ENCODE measurements at places on chromosomes 7 and 10.

- no peak for DNase-seq
These were observed 470.8 kb upstream of the ZMIZ1 start for GRCh38 chr10:78597796-78598555.

DNA sequence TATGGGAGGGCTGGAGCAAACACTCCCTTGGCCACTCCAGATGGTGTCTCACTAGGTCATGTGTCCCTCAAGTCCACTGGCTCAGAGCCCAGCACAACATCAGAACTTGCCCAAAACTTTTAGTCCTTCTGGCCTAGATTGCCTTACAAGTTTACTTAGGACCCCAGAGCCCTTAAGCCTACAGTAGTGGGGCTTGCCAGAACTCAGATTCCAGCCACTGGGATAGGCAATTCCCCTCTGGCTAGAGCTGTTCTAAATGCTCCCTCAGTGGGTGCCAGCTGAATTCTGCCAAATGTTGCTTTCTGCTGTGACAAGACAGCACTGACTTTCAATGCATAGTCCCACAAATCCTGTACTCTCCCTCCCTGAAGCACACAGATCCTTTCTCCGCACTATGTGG is 331.1 kb downstream of the HTR7 start:
- DNase-seq = no peak

- DNase-seq = no peak
These were observed 234.2 kb downstream of the CREB5 start for GRCh38 chr7:28646376-28647075.

- DNase-seq = no peak
These were observed 188.1 kb upstream of the MYO3A start for GRCh38 chr10:25745976-25746375.

DNA sequence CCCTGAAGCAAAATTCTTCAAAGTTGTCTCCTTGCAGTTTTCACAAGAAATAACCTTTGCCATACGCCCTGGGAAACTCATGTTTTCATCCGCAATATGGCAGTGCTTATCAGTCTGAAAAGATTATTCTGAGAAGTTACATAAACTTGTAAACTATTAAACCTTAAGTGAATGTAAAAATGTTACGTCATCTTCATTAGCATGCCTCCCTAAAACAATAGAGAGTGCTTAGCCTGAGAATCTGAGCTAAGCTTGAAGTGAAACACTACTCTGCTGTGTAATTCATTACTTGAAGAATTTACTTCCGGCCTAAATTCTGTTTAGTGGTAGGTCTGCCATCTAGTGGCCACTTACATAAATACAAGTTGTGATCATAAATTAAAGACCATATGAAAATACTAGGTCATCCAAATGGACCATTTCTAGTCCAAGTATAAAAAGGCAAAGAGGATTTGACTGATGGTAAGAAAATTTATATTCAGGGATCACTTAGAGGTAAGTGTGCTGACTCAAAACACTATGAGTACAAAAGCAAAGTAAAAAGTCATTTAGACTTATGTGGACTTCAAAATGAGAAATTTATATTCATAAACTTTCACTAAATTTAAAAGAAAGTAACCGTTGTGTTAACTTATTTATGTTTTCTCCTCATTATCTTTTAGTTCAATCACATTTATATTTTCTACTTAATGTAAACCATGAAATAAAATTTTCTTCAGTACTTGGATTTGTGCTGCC is 745.1 kb upstream of the LRRTM3 start:
- peak; percentile 51 for DNase-seq

DNA sequence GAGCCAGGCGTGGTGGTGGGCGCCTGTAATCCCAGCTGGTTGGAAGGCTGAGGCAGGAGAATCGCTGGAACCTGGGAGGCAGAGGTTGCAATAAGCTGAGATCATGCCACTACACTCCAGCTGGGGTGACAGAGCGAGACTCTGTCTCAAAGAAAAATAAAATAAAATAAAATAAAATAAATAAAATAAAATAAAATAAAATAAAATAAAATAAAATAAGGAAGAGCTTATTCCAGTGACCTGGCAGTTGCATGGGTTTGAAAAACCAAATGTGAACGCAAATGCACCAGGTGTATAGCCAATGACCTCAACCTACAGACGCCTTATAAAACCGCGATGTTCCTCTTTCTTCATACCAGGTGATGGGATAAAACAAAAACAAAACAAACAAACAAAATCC is 995.7 kb downstream of the TYW1 start:
- DNase-seq = no peak

GRCh38 chr7:90594751-90595317 is 1.3 kb upstream of the CDK14 start:
- DNase-seq = peak; percentile 97

- no peak for DNase-seq
These were observed 2.4 kb upstream of the FGFR2 start for GRCh38 chr10:121600611-121601010.

DNA sequence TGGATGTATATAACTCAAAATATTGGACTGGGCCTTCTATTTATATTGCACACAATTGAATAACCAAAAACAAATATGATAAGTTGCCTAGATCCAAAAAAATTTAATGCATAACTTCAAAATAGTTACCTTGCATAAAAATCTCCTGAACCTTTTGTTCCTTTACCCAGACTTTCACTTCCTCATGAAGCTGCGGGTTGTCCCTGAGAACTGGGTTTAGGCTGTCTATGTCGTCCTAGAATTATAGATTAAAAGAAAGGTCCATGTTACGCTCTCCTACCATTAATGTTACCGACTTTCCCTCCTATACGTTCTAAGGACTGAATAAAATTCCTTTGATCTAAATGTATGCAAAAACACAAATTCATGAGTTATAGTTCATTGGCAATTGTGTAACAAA is 86.6 kb downstream of the NRBF2 start:
- DNase-seq = no peak

DNA sequence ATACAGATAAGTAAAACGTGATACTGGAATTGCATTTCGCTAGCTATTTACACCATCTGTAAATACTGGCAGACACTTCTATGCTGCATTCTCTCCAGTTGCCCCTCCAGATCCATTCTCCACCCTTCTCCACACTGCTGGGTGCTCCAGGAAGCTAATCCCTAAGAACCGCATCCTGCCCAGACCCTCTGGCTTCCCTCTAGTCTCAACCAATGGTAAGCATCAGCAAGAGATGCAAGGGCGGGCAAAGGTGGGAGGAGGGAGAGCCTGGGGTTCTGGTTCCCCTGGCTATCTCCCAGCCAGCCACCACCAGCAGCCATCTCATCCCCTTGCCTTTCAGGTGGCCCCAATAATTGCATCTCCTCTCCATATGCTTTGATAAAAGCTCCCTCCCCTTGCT is 84.4 kb downstream of the AMPH start:
- DNase-seq = no peak

GRCh38 chr7:1985936-1986335 is 246.8 kb downstream of the MAD1L1 start:
- DNase-seq = no peak

- DNase-seq = peak; percentile 85
These were observed 42.6 kb upstream of the CC2D2B start for GRCh38 chr10:95864906-95865813.

GRCh38 chr7:121992068-121992467 is 119.1 kb downstream of the PTPRZ1 start:
- no peak for DNase-seq

DNA sequence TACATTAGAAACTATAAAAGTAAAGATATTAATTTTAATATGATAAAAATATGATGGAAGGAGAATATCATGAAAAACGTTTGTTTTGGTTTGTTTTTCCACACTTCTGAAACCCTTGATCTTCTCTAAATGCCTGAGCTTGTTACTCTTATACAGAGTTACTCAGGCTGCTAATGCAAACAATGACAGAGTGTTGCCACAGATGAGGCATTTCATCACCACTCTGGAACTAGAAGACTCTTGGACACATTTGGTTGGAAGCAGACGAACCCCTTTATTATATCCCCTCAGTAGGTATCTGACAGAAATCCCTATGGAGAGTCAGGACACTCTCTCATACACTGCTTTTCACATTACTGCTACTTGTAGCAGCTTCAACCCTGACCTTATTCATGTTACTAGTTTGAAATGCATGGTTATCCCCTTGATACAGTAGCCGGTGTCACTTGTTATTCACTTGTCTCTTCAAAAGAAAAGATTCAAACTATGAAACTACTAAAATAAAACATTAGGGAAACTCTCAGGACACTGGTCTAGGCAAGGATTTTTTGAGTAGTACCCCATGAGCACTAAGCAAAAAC is 66.9 kb downstream of the SEMA3C start:
- peak; percentile 64 for DNase-seq

DNA sequence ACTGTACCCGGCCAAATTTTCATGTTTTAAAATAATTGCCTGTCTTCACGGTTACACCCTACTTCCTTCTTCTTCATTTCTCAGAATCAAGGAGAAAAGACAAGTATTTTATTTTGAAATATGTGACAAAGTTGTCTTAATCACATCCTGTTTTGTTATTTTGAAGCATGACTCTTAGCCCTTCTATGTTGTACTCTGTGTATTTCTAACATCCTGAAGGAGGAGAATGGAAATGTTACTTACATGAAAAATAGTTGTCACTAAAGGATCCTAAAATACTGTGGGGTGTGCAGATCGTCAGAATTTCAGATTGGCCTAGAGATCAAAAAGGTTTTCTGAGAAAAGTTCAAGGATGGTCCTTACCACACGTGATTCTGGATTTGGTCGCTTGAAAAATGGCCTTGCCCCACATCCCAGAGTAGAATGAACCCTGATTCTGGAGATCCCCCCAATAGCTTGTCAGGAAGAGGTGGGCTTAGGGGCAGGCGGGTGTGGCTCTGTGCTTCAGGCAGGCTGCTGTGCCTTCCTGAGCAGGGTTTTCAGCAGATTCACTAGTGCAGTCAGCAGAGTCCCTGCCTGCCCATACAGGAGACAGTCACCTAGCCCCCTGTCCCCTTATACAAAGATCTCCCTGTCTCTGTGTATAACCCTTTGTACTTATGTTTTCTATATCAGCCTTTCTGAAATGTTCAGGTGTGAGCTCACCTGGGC is 8.6 kb downstream of the UPP1 start:
- DNase-seq = no peak

DNA sequence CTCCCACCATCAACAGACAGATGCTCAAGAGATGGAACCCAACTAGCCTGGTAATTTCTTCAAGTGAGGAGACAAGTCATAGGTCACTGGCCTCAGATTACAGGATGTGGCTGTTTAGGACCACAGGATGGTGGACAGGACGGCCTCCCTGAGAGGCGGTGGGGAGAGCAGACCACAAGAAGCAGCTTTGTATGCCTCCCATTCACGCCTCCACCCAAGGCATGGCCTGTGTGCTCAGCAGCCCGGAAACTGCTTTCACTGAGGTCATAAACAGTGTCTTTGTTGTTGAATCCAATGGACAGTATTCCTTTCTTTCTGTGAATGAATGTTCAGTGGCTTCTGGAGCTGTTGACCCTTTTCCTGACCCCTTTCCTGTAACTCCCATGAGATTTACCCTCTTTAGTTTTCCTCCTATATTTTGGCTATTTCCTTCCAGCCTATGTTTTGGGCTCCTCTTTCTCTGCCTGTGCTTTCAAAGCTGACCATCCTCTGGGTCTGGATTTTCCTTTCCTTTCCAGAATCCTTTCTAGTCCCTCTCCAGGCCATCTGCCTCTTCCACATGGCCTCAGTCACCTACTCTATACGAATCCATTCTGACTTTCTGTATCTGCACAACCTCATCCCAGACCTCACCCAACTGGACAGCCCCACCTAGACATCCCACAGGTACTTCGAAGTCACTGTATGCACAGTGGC is 32.4 kb upstream of the INPP5F start:
- DNase-seq = no peak

DNA sequence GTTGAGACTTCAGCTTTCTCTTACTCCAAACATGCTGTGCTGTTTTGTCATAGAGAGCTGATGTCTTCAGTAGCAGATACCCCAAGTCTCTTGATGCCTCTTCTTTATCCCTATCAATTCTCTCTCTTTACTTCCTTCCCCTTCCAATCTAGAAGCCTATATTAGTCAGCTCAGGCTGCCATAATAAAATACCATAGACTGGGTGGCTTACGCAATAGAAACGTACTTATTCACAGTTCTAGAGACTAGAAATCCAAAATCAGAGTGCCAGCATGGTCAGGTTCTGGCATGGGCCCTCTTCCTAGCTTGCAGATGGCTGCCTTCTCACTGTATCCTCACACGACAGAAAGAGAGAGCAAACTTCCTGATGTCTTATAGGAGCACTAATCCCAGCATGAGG is 9.0 kb upstream of the GARS1 start:
- DNase-seq = peak; percentile 28

DNA sequence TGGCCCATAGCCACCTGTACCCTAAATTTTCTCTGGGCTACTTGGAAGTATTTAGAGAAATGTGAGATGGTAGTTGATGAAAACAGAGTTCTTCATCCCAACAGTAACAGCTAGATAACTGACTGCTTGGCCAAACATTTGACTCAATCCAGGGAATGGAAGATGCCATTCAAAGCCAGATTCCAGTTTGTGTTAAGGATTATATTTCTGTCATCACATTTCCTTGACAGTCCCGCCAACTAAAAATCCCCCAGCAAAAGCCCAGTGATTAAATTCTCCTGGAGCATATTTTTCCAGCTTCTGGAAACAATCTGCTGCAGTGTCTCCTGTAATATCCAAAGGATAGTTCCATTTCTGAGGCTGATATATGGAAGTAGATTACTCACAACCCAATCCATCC is 45.4 kb upstream of the PTN start:
- no peak for DNase-seq

Measured in fibroblast of mammary gland (primary cell).